ENCODE measurements at places on chromosomes 3 and 15. TPM values are rescaled to one million over a fixed set of nuclear protein-coding genes. Genes with fewer than 3 reads are reported as not detected.

DNA sequence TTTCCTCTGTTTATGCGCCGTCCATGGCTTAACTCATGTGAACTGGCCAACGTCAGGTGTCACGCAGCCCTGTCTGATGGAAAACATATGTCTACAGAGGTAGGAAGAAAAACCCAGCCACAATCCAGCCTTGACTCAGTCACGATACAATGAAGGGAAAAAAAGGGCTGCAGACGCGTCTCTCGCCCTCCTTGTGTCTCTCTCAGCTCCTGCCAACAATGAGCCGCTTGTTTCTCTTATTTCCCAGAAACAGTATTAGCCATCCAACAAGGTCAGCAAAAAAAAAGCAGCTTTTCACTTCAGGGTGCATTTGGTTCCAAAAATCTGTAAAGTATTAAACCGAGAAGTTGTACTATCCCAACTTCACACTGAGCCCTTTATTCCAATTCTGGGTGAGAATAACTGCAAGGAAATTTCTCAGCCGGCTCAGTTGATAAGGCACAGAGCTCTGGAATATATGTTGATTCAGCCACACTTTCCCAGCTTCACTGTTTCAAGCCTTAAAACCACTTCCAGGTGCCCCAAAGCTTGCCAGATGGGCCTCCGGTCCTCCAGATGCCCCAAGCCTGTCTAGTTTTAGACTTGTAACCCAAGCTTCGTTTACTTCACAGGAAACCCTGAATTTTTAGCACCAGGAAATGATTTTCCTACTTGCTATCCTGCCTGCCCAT lies 79.4 kb downstream of the TM4SF4 start:
- peak; percentile 63 for DNase-seq

- peak; percentile 87 for DNase-seq
Measured at GRCh38 chr15:57609805-57610529, 18.3 kb downstream of the MYZAP start.

The SLC27A2 gene
- not detected for total RNA-seq

The XCR1 gene
- total RNA-seq, result not detected

- no peak for DNase-seq
Measured at GRCh38 chr3:194032828-194033435, 103.0 kb upstream of the HES1 start.
